T-helper 17 cell (primary cell): ENCODE measurements at places on chromosomes 5 and 9.
A peak's percentile ranks its signal among the peaks of the same experiment; 100 is the strongest.

- DNase-seq = no peak
- peak overlapping the region; percentile 93 for H3K27ac ChIP-seq
- peaks cover 7% of the 10 kb centered on the region for H3K36me3 ChIP-seq
- H3K4me1 ChIP-seq = peaks cover 26% of the 10 kb centered on the region
- no peaks in the 10 kb centered on the region for H3K27me3 ChIP-seq
These were observed 12.5 kb downstream of the ST8SIA4 start for GRCh38 chr5:100890461-100891008.

- H3K27ac ChIP-seq = no peak overlapping the region
- no peaks in the 10 kb centered on the region for H3K4me1 ChIP-seq
- peaks cover 17% of the 10 kb centered on the region for H3K27me3 ChIP-seq
- no peaks in the 10 kb centered on the region for H3K36me3 ChIP-seq
- H3K4me3 ChIP-seq = no peak overlapping the region
- no peak for DNase-seq
These were observed 219.4 kb downstream of the SPOCK1 start for GRCh38 chr5:137279521-137280231.

GRCh38 chr9:27654629-27655285 lies 81.5 kb upstream of the C9orf72 start:
- DNase-seq = no peak
- no peaks in the 10 kb centered on the region for H3K4me1 ChIP-seq
- no peak overlapping the region for H3K27ac ChIP-seq

DNA sequence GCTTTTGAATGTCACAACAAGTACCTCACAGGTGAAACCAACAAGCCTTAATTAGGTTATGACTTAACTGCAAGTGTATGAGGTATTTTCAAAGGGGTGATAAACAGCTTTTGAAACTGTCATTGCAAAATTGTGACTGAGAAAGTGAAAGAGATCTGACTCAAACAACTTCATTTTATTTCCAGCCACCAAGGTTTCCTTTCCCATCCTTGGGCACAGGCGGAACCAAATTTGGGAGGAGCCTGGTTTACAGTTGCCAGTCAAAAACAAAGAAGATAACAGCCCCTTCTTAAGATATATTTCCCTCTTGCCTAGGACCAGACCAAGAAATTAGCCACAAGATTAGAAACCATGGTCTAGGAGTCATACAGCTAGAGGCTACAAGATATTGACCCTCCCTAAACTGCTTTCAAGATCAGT lies 417.1 kb downstream of the CSNK1G3 start:
- no peak for DNase-seq
- H3K27ac ChIP-seq = no peak overlapping the region
- no peak overlapping the region for H3K4me3 ChIP-seq
- no peaks in the 10 kb centered on the region for H3K27me3 ChIP-seq
- no peaks in the 10 kb centered on the region for H3K36me3 ChIP-seq

DNA sequence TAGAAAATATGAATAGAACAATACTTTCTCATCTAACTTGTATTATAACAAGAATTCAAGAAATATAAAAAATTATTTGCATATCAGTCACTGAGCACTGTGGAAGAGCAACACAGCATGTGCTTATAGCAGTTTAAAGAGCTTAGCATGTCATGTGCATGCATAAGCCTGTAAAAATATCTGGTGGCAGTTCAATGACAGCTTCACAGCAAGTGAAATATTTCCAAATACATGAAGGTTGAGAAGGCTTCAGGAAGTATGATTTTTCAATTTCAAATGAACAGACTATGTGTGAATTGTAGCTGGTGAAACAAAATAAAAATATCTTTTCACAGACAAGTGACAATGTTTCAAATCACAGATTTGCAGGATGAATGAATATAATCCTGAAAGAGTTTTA lies 128.5 kb downstream of the PRDM9 start:
- no peaks in the 10 kb centered on the region for H3K36me3 ChIP-seq
- H3K27me3 ChIP-seq = no peaks in the 10 kb centered on the region
- H3K4me1 ChIP-seq = no peaks in the 10 kb centered on the region
- no peak overlapping the region for H3K4me3 ChIP-seq
- H3K27ac ChIP-seq = no peak overlapping the region

- H3K27ac ChIP-seq = no peak overlapping the region
- H3K4me3 ChIP-seq = no peak overlapping the region
- H3K4me1 ChIP-seq = peaks cover 2% of the 10 kb centered on the region
These were observed 72.7 kb upstream of the FCN2 start for GRCh38 chr9:134807716-134808446.
